ENCODE measurements at places on chromosomes 5 and 9.

GRCh38 chr5:106728208-106728607 is 942.5 kb downstream of the EFNA5 start:
- no peak for DNase-seq

- DNase-seq = no peak
These were observed 118.7 kb downstream of the NDUFS4 start for GRCh38 chr5:53678981-53679660.

- DNase-seq = no peak
These were observed 14.2 kb upstream of the FRRS1L start for GRCh38 chr9:109181284-109181683.

- DNase-seq = no peak
These were observed 98.4 kb upstream of the NREP start for GRCh38 chr5:111855356-111855755.

- DNase-seq = no peak
These were observed 102.9 kb downstream of the C9orf152 start for GRCh38 chr9:110105107-110105506.

DNA sequence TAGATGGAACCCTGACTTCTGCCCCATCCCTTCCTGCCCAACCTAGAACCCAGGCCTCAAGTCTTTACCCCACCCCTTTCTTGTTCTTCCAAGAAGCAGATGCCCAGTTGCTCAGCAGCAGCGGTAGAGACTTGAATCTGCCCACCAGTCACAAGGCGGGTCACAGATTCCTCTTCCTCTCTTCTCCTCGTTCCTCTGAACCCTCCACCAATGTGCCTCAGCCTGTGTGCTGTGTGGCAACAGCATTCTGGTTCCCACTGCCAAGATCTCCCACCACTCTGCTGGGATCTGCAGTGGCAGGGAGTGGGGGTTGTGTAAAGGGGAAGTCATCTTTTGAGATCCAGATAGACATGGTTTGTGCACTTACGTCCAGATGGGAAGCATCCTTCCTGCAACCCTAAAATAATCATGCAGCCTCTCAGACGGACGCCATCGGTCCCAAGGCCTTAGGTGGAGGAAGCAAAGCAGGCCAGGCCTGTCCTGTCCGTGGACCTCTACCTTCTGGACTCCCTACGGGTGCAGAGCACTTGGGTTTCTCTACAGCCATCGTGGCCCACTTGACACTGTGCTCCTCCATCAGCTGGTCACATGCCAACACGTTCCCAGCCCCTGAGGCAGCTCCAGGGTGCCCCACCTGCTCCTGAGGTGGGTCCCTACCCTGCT is 7.7 kb upstream of the RPL26L1 start:
- DNase-seq = no peak

Measured in smooth muscle cell of the brain vasculature (primary cell).